Caki2 (cell line): ENCODE measurements at places on chromosomes 6 and 20.

DNA sequence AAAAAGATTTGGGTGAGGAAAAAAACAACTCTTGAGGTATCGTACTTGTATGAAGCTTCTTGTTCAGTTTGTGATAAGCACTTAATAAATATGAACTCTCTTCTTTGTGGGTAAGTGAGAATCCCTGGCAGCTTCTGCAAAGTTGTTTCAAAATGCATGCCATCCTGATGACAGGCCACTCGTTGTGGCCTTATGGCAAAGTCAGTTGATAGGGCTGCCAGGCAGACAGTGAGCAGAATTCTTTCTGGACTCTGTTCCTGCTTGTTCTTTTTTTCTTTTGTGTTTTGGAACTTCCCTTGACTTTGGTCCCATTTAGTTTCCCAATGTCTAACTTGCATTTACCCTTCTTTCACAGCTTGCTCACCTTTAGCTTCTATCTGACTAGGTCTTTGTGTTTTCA lies 983.5 kb upstream of the FLRT3 start:
- no peak for DNase-seq

- peak; percentile 89 for DNase-seq
These were observed 94.0 kb downstream of the RNGTT start for GRCh38 chr6:88869263-88870020.

GRCh38 chr20:9686001-9686400 lies 152.9 kb downstream of the PAK5 start:
- no peak for DNase-seq

GRCh38 chr20:50399555-50399916 lies 110.6 kb upstream of the PTPN1 start:
- DNase-seq, result no peak

GRCh38 chr20:59481067-59481466 lies 123.3 kb upstream of the PHACTR3 start:
- DNase-seq, result no peak

DNA sequence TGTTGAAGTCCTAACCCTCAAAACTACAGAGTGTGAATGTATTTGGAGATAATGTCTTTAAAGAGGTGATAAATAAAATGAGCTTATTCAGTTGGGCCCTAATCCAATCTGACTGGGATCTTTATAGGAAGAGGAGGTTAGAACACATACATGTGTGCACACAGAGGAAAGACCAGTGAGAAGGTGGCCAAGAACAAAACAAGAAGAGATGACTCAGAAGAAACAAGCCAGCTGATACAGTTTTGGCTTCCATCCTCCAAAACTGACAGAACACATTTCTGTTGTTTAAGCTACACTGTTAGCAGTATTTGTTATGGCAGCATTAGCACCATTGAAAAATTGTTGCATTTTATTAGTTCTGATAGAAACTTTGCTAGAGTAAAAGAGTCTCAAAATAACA lies 609.3 kb upstream of the IMPG1 start:
- DNase-seq, result no peak

DNA sequence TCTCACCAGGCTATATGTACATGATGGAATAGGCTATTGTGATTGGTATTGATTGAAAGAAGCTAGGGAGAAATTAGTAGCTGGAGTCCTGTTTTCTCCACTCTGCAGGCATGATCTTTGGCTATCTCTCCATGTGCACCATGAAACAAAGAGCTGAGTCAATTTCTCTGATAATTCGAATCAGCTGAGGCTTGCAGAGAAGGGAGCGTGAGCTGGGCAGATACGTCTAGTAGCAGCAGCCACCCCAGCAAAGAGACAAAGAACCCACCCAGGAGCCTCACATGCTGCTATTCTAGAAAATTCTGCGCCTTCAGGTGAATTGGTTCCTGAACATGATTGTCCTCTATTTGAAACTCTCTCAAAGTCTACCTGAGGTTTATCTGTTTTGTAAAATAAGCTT lies 6.9 kb upstream of the SGK1 start:
- DNase-seq, result no peak

DNA sequence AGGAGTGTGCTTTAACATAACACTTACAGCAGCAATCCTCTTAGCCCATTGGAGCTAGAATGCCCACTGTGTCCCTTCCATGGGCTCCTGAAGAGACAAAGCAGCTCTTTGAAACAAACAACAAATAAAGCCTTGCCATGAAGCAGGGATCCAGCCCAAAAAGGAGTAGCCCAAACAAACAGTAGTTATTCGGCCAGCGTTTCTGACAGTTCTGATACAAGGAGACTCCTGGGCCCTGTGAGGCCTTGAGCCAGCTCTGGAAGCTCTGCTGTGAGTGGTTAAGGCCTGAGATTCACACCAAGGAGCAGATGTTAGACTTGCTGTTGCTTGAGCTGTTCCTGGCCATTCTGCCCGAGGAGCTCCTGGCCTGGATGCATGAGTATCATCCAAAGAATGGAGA lies 16.9 kb upstream of the ZSCAN16 start:
- DNase-seq, result no peak

DNA sequence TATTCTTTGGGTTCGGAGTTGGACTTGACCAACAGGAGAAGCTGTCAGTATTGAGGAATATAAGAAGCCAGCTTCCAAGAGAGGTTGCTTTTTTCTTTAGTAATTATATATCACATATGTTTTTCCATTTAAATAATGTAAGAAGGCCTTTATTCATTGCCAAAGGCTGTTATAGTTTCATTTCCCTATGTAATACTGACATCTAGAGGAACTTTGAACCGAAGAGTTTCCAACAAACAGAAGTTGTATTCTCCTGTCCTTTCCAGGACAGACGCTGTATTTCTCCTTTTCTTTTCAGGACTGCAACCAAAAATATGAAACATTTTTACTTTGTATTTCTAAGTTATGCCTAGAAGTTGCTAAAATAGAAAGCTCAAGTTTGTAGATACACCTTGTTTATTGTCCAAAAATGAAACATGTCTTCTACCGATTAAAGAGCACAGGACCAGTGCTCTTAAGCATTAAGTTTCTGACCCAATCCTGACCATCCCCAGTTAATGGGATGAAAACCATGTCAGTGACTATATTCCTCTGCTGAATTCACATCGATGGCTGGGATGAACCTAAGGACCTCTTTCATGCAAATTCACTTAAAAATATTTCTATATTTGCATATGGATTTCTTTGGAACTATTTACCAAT lies 55.1 kb downstream of the MYLK4 start:
- peak; percentile 31 for DNase-seq

GRCh38 chr6:111657146-111657545 lies 51.5 kb upstream of the TRAF3IP2 start:
- DNase-seq, result peak; percentile 20

DNA sequence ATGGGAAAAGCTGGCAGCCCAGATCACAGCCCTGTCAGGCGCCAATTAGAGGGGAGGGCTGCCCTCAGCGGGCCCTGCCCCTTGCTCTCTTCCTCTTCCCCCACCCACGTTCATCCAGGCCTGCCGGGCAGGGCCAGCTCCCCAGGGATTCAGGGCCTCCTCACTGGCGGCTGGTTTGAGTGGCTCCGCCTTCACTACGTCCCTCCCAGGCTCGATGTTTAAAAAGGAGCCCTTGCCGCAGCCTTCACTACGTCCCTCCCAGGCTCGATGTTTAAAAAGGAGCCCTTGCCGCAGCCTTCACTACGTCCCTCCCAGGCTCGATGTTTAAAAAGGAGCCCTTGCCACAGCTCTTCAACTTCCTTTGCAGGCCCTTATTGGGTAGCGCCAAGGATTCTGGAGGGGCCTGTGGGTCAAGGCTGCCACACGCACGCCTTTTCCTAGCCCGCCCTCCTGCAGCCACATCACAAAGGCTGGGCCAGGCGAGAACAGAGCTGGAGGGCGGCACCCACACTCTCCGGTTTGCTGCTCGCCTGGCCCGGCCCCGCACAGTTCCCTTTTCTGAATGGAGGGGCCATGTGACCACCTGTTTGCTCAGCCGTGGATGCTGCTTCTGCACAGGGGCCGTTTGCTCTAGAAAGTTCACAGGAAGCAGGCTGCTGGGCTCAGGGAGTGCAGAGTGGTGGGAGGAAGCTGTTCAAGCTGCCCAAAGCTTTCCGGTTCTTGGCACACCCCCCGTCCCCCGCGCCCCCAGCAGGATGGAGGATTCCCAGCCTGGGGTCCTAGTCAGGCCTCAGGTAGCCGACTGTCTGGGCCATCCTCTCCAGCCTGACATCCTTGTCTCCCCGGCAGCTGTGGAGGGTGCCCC lies 1.6 kb downstream of the SLC17A9 start:
- no peak for DNase-seq

DNA sequence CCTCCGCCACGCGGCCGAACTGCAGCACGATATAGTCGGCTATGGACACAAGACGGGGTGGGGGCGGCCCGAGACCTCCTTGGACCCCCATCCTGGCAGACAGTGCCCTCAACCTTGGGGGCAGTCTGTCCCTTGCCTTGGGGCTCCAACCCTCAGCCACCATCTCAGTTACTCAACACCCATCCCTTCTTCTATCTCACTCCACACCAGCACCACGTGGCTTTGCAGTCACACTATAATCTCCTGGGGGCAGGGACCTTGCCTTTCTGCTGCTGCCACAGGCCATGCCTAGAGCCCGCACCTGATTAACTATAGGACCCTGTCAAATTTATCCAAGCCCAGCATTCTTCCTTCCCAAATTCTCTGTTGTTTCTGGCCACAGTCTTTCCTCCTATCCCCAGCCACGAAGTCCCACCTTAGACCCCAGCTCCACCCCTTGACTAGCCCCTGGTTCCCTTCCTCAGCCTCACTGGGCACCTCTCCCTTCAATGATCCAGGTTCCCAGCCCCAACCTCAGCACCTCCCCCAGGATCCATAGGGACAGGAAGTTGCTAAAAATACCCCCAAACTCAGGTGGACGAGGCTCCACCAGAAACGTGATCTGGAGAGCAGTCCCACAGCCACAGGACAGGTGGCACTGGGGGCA lies 1.7 kb upstream of the TEAD3 start:
- DNase-seq, result no peak

DNA sequence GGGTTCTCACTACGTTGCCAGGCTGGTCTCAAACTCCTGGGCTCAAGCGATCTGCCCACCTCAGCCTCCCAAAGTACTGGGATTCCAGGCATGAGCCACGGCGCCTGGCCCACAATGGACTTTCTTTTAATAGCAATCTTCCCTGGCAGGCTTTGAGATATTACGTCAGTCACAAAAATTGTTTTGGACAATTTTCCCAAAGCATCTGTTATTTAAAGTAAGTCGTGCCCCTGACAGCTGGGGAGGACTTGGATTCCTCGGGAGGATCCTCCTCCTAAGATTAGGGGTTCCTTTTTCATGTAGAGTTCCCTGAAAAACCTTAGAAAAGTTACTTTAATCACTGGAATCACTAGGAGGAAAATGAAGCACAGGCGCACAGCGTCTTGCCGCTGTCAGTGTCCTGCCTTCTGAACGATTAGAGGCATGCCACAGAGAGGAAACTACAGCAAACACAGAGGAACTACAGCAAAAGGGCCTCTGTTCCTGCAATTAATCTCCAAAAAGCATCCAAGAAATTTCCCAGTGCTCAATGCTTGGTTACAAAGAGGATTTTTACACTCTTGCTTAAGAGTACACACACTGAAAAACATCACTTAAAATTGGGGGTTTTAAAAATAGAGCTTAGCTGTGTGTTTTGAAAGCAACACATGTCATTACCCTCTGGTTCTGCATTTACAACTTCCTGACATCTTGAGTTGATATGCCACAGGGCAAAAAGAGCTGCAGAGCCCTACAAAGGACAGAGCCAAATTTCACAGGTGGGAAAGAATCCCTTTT lies 4.5 kb downstream of the ACSS1 start:
- DNase-seq, result no peak

GRCh38 chr6:157222201-157222981 lies 100.9 kb downstream of the TMEM242 start:
- DNase-seq, result no peak

GRCh38 chr6:29547573-29547972 lies 12.0 kb downstream of the UBD start:
- no peak for DNase-seq

DNA sequence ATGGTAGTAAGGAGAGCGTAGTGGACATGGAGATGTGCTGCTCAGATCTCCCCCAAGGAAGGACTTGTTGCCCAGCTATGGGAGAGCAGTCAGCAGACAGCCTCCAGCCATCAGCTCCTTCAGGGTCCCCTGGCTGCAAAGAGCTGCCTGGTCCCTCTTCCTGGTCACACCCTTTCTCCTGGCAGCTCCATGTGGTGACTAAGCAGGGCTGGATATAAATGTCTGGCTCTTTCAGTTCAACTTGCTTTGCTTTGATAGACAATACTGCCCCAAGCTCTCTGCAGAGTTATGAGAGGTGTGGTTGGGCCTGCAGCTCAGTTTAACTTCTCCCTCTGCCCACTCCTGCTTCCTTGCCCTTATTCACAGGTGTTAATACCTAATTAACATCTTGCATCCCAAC lies 64.1 kb upstream of the DDR1 start:
- peak; percentile 79 for DNase-seq

GRCh38 chr6:146111881-146112450 lies 83.1 kb downstream of the GRM1 start:
- DNase-seq, result no peak

DNA sequence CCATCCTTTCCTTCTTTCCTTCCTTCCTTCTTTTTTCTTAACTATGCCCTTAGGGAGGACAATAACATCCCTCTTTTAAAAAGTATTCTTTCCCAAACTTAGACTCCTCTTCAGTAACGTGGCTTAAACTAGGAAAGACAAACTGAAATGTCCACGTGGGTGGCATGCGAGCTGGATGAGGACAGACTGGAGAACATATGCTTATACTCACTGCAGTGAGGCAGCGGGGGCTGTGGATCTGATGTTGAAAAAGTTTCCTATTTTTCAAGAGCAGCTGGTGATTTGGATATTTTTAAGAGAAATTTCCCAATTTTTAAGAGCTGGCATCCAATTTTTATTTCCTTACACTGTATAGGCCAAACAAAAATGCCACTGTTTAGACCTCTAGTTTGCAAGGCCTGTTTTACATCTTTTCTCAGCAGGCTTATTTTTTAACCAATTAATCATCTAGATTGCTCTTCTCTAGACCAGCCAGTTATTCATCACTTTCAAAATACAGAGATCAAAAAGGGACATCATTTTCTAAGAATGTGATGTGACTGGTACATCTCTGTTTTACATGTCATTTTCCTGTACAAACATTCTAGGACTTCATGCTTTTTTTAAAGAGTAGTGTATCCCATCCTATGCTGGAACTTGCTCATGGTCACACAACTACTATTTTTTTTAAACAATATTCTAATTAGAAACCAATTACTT lies 226.5 kb downstream of the BTBD9 start:
- DNase-seq, result no peak

- DNase-seq, result peak; percentile 87
These were observed 12.2 kb upstream of the SERPINB1 start for GRCh38 chr6:2853769-2854395.

DNA sequence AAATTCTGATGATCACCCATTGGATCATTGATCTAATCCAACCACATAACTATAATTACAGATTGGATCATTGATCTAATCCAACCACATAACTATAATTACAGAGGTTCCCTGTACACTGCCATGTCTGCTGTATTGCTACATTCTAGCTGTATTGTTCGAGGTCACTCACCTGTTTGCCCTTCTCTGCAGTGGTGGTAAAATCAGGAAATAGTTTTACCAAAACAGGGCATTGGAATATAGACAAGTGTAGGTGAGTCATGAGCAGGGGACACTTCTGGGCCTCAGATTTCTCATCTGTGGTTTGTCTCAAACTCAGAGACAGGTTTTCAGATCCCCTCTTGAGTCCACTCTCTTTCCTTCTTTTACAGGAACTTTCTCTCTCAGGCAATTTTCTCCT lies 9.0 kb upstream of the AFDN start:
- DNase-seq, result no peak

GRCh38 chr6:99334526-99335127 lies 14.8 kb downstream of the FAXC start:
- DNase-seq, result peak; percentile 51

GRCh38 chr6:127446356-127446755 lies 12.8 kb downstream of the KIAA0408 start:
- no peak for DNase-seq
